ENCODE measurements at places on chromosomes 2 and 18.
A peak's percentile ranks its signal among the peaks of the same experiment; 100 is the strongest.

DNA sequence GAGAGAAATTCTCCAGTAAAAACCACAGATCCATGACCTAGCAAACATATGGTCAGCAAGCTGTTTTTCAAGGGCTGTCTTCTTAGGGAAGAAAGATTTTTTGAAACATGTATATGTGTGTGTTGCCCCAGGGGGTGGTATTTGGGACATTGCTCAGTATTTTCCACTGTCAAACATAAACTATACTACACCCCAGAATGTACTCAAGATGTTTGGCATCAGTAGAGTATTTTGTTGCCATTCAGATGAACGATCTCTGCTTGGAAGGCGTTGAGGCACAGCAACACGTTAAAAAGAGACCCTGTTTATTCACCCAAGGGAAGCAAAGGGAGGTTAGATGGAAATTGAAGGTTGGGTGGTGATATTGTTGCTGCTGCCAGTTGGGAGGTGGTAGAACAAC is 30.0 kb downstream of the EEF1B2 start:
- DNase-seq = no peak

DNA sequence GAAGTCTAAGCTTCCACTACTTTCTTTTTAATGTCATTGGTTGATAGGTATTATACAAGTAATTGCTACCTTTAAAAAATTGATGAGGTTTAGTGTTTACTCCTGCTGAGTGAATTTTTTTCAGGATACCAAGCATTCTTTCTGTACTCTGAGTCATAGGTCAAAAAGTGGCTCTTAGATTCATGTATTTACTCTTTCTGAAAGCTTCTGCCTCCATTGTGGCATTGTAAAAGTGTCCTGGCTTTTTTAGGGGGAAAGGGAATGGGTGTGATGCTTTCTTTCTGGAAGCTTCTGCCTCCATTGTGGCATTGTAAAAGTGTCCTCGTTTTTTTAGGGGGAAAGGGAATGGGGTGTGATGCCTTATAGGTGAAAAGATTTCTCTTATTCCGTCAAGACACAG is 286.5 kb downstream of the LPIN1 start:
- peak; percentile 56 for DNase-seq

GRCh38 chr18:74495581-74496507 is at the start of gene CNDP2:
Gene CNDP2, plus strand, starts transcription at chr18:74496363. Its CDS starts 3,611 bp downstream, at chr18:74499974.
- DNase-seq = peak; percentile 99

DNA sequence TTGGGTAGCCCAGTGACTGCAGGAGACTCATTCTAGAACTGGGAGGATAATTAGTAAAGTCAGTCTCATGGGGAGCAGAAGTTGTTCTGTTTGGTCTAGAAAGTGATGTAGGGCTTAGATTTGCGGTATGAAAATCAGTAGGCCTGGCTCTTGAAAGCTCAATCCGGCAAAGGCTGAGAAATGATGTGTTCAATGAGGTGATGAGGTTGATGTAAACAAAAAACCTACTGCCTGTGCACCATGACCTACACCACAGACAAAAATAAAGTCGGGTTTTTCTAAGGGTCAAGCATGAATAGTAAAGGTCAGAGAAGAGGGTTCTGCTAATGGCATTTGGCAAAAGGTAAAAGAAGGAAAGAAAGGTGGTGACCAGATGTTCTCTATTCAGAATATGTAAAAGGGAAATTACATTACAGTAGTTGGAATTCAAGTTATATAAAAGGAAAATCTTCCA is 80.8 kb upstream of the COL5A2 start:
- peak; percentile 71 for DNase-seq

DNA sequence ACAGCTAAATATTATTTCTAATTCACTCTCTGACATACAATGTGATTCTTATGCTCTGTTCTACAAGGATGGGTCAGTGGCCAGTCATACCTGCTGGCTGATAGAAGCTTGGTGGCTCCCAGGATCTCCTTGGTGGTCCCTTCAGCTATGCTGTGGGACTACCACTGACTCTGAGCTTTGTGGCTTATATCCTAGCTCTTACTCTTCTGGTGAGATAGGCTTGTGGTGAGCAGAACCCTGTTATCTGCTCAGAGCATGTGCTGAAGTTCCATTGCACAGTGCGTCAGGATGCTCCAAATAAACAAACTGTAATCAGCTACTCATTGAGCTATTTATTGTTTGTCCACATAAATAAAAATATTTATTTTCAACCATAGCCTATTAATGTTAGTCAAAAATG is 51.7 kb downstream of the MFSD6 start:
- no peak for DNase-seq

Data from choroid plexus epithelial cell (primary cell).